ENCODE measurements at places on chromosomes 7 and 10.

GRCh38 chr7:151506901-151507382 is 12.8 kb downstream of the RHEB start:
- no peak for DNase-seq

DNA sequence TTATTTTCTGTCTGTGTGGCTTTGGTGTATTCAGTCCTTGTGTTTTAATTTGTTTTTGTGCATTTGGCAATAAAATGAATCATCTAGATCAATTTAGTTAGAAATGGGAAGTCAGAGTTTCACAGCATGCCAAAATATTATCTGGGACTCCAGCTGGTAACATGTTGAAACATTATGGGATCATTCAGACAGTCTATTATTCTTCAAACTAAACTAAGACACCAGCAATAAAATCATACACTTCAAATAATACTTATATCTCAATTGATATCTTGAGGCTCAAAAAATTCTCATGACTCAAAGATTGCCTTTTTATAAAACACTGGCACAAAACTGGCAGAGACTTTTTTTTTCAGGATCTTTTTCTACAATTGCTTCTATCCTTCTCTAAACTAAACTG is 5.8 kb upstream of the RP9 start:
- no peak for DNase-seq

GRCh38 chr10:70931168-70931815 is 42.9 kb upstream of the PCBD1 start:
- peak; percentile 26 for DNase-seq

GRCh38 chr7:90432752-90433151 is 29.5 kb downstream of the CLDN12 start:
- no peak for DNase-seq

GRCh38 chr10:5550621-5551530 is 26.1 kb downstream of the CALML3 start:
- DNase-seq = no peak

DNA sequence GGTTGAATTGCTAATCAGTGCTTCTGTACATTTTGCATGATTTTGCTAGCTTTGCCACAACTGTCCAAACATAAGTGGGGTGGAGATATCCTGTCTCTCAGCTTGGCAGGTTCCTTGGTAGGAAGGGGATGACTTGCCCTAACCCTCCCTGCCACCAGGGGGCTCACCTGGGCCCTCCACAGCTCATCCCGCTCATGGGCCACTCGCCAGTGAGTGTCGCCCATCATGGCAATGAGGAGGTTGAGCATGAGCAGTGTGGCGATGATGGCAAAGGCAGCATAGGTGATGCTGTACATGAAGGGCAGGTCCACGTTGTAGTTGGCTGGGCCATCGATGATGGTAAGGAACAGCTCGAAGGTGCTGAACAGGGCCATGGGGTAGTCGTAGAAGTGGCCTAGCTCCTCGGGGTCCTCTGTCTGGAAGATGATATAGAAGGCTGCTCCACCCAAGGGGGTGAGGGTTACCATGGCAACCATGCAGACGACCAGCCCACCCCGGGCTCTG is 12.2 kb downstream of the TRPV6 start:
- DNase-seq = no peak

- no peak for DNase-seq
Measured at GRCh38 chr10:44310762-44311562, 73.9 kb downstream of the CXCL12 start.

GRCh38 chr7:45140827-45141226 is 16.8 kb upstream of the RAMP3 start:
- DNase-seq = no peak

DNA sequence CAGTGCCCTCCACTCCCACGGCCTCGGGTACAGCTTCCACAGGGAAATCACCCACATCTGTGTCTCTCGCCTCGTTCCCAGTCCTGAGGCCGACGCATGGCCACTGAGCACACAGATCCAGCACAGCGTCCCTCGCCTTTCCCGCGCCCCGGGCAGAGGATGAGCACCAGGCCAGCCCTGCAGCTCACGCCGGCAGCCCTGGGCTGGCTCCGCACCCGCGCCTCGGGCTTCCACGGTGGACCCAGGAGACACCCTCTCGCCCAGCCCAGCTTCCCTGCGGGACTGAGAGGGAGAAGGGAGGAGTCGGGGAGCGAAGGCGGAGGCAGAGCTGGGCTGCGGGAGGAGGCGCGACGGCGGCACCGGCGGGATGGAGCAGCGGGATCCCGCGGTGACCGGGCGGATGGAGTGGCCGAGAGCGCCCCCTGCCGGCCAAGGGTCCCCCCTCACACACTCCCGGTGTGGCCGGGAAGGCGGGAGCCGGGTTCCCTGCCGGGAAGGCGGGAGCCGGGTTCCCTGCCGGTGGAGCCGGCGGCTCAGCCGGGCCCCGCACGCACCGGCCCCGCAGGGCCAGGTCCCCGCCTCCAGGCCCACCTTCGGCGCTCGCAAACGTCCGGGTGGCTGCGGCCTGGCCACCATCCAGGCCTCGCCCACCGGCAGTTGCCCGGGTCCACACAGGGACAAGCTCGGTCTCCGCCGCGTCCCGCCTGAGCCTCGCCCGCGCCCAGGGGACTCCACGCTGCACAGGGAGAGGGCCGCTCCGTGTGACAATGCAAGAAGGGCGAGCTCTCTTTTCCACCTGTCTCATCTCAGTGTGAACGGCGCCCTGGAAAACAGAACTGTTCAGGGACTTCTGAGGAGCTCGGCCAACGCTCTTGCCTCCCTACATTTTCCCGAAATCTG is 110.3 kb upstream of the LANCL2 start:
- no peak for DNase-seq

DNA sequence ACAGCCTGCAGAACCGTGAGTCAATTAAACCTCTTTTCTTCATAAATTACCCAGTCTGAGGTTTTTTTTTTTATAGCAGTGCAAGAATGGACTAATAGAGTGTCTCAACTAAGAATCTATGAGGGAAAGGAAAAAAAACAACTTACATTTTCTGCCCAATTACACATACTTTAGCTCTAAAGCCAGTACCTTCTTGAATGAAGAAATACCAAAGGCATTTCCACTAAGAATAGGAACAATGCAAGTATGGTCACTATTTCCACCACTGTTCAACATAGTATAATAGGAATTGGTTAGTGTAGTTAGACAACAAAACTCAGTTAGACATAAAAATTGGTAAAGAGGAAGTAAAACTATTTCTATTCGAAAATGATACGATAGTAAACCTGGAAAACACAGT is 37.6 kb downstream of the MICU1 start:
- no peak for DNase-seq
